Fibroblast of skin of left biceps (primary cell): ENCODE measurements at places on chromosomes 3 and 15.
A peak's percentile ranks its signal among the peaks of the same experiment; 100 is the strongest.

GRCh38 chr15:67138891-67139855 is 73.8 kb downstream of the SMAD3 start:
- DNase-seq: no peak

DNA sequence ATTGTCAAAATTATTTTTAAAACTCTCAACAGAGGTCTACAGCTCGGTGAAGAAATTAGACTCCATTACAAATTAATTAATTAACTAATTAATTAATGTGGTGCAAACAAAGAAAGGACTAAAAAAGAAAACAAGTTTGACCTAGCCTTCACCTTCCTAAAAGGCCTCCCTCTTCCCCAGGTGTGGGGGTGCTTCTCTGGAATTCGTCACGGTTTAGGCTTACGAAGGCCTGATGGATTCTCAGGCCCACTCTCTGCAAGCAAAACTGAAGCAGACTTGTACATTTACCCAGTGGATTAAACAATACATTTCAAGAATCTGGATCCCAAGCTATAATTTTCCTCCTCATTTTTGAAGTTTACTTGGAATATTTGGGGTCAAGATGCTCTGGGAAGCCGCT is 88.6 kb downstream of the TM4SF4 start:
- DNase-seq: no peak

DNA sequence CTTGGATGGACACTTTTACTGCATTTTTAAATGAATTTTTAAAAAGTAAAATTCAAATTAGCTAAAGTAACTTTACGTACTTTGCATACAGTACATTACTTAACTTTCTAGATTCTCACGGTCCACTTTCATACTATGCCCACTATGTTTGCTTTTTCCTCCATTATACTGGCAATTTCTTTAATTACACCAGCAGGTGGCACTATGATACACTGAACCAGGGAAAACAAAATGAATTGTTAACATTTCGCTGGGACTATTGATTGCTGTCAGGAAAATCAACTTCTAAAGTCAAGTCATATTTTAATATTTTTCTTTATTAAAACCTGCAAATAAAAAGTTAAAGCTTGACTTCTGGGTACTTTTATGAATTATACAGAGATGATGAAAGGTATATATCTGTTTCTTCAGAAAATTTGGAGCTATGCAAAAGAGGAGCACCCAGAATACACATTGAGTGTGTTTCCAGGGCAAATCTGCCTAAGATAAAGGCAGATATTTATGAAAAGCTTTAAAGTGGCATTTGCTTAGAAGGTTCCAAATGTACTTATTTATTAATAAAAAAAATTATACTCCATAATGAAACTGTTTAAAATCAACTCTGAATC is 21.8 kb upstream of the POU1F1 start:
- DNase-seq: peak; percentile 8

GRCh38 chr3:45765266-45765851 is 31.0 kb downstream of the SLC6A20 start:
- no peak for DNase-seq

DNA sequence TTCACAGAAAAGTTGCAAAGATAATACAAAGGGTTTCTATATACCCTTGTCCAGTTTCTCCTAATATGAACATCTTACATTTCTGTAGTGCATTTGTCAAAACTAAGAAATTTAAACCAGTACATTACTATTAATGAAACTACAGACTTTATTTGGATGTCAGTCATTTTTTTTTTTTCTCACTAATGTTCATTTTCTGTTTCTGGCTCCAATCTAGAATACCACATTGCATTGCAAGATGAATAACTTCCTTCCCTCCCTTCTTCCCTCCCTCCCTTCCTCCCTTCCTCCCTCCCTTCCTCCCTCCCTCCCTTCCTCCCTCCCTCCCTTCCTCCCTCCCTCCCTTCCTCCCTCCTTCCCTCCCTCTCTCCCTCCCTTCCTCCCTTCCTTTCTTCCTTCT is 509.2 kb upstream of the MCTP2 start:
- DNase-seq: no peak

- DNase-seq: no peak
Observed at GRCh38 chr3:172152874-172153273, 113.5 kb downstream of the FNDC3B start.

DNA sequence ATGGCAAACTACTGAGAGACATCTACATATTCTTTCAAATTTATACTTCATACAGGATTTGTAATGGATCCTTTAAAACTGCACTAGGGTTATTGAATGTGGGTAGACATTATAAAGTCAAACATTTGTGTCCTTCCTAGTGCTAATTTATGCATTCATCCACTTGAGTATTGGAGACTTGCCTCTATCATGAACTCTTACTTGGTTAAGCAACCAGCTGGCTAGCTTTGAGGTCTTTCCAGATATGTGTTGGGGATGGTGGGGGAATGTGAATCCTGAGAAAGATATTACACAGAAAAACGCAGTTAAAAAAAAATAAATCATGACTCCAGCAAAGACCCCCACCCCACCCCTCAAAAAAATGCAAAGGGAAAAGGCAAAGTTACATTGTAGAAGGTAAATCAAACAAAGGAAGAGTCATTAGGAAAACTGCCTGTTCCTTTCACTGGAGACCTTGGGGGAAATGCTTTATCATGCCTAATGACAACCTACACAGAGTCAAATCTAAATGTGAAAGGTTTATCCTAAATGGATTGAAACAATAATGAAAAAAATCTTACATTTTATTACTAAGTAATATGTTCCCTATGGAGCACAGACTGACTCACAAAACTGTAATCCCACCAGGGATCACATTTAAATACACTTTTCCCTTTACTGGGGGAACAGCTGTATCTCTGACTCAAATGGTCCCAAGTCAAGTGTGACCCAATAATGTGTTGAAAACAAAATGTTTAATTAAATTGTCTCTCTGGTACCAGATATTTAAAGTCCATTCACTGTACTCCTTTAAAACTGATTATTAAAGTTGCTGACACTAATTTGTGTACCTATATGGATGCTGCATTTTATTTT is 522.3 kb downstream of the ROBO1 start:
- DNase-seq: no peak

- DNase-seq: no peak
Observed at GRCh38 chr15:22239806-22240180, 159.5 kb downstream of the OR4M2 start.

DNA sequence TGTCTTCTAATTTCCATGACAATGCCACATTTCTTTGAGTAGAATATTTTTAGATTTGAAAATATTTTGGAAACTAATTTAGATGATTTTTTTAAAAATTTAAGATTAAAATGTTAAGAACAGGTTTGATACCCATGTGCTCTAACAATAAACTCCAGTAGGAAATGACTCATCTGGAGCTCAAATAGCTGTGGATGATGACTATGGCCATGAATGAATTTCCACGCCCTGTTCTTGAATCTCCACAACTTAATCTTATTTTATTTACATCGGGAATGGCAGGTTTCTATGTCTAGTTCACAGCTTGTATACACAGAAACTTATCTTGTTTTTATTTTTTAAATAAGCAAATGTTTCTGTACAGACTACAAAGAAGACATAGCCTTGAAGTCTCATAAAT is 726.8 kb downstream of the NAALADL2 start:
- DNase-seq: peak; percentile 2

DNA sequence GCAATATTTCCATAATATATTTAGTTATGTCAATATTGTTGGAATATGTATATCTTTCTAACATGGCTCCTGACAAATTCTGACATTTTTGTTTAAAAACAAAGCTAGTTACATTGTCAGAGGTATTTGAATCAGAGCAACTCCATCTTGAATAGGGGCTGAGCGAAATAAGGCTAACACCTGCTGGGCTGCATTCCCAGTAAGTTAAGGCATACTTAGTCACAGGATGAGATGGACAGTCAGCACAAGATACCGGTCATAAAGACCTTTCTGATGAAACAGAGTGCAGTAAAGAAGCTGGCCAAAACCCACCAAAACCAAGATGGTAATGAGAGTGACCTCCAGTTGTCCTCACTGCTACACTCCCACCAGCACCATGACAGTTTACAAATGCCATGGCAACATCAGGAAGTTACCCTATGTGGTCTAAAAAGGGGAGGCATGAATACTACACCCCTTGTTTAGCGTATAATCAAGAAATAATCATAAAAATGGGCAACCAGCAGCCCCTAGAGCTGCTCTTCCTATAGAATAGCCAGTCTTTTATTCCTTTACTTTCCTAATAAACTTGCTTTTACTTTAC is 30.4 kb downstream of the RPL22L1 start:
- no peak for DNase-seq

DNA sequence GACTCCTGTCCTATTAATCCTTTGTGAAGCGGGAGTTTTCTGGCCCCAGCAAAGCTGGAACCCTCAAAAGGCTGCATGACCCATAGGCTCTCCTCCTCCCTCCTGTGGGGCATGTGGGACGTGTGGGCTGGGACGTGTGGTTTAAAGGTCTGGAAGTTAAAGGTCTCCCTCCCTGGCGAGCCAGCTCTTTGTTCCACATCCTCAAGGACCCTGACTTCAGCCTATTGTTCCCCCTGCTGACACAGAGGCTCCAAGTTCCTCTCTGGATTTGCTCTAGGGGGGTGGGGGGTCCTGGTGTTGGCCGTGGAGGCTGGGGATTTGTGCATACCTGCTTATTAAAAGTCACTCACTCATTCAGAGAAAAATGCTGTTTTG is 44.2 kb downstream of the SMAD6 start:
- no peak for DNase-seq
